ENCODE measurements at places on chromosomes 3 and 15.
A peak's percentile ranks its signal among the peaks of the same experiment; 100 is the strongest.

DNA sequence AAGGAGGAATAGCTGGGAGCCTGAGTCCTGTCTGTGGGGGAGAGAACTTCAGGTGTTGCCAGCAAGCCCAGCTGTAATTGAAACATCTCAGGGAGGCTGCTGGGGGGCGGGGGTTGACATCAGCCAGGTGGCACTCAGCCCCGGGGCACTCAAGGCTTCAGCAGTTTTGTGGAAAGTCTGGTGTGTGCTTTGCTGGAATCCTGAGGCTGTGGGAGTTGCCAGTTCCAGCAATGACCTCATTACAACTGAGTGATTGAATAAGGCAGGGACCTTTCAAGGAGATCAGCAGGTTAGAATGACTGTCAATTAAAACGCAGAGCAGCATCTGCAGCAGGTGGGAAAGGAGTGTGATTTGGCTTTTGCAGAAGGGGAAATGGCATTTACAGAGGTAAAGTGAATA, 75.7 kb downstream of the FAM43A start:
- no peak for DNase-seq

- DNase-seq, result no peak
Observed at GRCh38 chr15:29141308-29142128, 128.1 kb downstream of the NSMCE3 start.

- no peak for DNase-seq
Observed at GRCh38 chr3:183533412-183534132, 21.9 kb downstream of the KLHL6 start.

DNA sequence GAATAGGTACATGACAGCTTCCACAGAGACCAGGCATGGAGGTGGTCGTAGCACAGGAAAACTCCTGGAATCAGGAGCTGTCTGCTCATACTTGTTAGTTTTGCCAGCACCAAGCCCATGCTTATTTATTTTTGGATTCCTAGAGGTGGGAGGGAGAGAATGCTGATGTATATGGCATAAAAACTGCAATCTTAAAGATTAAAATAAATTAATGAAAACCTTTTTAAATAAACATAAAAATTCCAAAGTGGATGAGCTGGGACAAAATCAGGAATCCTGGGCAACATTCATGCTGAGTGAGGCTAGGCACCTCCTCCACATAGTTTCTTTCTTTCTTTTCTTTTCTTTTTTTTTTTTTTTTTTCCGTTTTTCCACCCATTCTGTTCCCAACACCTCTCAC, 14.3 kb upstream of the BCL6 start:
- DNase-seq, result no peak

- DNase-seq, result no peak
Observed at GRCh38 chr3:196640297-196641018, 964 bp downstream of the NRROS start.

DNA sequence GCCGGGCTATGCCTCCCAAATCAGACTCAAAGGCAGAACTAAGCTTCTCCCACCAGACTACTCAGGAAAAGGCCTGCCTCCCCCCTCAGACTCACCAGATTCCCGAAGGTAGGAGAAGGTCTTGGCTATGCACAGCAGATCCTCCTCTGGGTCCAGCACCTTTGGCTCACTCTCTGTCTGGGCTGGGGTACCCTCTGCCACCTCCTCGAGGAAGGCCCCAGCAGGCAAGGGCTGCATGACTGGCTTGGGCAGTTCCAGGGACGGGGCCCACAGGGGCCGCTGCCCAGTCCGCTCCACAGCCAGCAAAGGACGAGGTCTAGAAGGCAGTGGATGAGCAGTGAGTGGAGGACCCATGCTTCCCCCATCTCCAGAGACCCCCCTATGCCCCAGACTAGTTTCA, 3.3 kb downstream of the CISH start:
- DNase-seq, result no peak

GRCh38 chr15:46676233-46677206, 1040.8 kb upstream of the SEMA6D start:
- DNase-seq, result no peak

DNA sequence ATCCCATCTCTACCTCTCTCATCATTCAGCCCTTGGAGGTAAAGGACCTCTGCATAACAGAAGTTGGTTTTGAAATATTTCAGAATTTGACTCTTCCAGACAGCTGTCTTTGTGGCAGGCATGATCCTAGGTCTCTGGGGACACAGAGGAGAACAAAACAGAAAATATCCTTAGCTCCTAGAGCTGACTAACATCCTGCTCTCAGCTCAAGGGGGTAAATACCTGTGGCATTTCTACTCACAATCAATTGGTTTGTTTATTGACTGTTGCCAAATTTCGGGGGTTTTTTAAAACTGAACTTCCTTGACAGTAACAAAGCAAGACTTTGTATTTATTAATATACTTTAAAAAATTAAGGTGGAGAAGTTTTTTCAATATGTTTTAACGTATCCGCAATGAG, 78.8 kb downstream of the EOMES start:
- no peak for DNase-seq

GRCh38 chr3:15635121-15635661, 33.6 kb downstream of the BTD start:
- DNase-seq, result peak; percentile 48

- DNase-seq, result no peak
Observed at GRCh38 chr3:54543446-54543845, 384.4 kb downstream of the LRTM1 start.

- no peak for DNase-seq
Observed at GRCh38 chr3:197352382-197352781, 54.0 kb upstream of the DLG1 start.

DNA sequence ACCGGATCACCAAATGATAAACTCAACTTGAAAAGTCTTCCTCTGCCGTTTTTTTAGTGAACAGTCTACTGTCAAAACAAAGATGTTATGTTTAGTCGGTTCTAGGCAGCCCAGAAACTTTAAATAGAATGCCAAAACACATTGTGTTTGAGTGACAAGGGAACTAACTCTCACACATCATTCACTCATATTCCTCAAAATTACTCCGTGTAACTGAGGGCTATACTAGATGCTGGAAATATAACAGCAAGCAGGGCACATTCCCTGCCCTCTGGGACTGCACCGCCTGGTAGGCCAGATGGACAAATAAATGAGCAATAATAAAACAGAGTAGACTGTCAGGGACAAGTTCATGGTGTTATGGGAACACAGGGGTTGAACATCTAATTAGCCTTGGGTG, 251.4 kb downstream of the MAGI1 start:
- no peak for DNase-seq

DNA sequence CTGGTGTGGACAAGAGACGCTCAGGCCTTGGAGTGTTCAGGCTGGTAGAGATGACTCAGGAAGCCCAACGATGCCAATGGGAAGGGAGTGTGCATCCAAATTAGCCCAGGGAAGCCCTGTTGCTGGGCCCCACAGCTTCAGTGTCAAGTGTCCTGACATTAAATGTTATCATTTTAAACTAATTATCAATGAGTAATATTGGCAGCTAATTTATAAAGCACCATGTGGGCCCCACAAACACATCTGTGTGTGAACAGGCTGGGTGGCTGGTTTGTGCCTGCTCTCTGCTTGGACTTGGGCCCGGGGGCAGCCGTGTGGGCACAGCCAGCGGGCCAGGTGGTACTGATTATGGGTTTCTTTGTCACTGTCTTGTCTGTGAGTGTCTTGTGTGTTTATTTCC, 15.0 kb downstream of the FBLN2 start:
- DNase-seq, result no peak

GRCh38 chr3:125126323-125126722, 70.5 kb upstream of the HEG1 start:
- no peak for DNase-seq

DNA sequence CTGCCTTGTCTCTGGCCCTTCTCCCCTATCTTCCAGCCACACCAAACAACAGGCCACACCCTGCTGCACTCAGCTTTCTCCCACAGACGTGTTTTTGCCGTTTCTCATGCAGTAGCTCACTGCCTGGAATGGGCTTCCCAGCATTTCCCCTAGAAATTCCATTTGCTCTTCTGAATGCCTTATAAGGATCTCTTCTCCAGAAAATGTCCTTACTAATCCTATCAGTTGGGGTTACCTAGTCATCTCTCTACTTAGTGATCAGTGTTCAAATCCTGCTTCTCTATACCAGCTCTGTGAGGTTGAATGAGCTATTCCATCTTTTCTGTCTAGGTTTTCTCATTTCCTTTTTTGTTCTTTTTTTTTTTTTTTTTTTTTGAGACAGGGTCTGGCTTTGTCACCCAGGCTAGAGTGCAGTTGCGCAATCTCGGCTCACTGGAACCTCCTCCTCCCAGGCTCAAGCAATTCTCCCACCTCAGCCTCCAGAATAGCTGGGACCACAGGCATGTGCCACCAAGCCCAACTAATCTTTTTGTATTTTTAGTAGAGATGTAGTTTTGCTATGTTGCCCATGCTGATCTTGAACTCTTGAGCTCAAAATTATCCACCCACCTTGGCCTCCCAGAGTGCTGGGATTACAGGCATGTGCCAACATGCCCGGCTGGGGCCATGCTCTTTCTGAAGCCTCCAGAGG, 98.2 kb upstream of the CHD2 start:
- no peak for DNase-seq

DNA sequence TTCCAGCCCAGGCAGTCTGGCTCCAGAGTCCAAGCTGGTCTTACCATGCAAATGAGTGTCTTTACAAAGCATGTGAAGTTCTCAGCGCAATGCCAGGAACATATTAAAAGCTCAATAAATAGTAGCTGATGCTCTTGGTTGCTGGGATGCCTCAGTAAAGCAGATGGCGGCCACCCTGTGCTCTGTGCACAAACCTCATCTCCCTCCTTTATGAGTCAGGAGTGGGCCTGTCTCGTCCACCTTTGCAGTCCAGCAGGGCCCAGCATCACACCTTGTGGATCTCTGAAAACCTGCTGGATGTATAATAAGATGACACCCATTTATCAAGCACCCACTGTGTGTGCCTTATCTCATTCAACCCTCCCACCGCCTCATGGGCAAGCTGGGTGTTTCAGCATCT, 42.7 kb downstream of the FAM174B start:
- no peak for DNase-seq

DNA sequence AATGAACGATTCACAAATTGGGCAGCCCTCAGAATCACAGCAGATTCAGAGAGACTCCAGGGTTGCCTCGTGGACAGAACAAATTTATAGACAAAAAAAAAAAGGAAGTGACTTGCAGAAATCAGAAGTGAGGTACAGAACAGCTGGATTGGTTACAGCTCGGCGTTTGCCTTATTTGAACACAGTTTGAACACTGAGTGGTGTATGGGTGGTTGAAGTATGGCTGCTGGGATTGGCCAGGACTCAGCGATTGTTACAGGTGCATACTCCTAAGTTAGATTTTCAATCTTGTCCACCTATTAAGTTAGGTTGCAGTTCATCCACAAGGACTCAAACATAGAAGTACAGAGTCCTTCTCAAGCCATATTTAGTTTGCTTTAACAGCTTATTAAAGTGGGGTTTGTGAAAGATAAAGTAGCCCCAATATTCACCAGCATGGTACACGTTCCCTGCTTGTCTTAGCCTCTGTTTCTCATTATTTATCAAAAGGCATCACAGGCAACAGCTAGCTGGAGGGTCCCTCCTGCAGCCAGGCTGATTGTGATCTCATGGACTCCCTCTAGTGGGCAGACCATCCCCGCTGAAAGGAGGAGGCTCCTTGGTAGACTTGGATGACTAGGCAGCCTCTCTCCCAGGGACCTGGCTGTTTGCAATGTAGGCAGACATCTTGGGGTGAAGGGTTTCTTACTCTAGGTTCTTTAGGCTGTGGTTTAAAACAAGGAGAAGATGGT, 17.6 kb upstream of the ALDH1L1 start:
- peak; percentile 82 for DNase-seq

DNA sequence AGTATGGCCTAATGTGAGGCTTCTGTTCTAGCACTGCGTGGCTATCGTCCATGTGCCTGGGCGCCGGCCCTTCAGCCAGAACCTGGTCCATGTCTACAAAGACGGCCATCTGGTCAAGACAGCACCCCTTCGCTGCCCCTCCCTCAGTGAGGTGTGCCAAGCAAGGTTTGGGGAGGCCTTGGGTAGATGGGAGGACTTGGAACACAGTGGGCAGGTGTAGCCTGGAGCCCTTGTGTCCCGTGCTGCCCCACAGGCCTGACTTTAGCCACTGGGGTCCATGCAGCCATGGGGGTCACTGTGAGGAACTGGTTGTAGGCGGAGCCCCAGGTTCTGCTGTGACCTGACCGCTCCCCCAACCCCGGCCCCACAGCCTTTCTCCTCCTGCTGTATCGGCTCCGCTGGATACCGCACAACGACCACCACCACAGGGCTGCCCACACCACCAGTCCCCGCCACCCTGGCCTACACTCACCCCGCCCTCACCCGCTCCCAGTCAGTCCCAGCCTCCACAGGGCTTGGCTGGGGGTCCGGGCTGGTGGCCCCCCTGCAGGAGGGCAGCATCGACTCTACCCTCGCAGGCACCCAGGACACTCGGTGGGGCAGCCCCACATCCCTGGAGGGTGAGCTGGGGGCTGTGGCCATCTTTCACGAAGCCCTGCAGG, 16.6 kb downstream of the NBEAL2 start:
- DNase-seq, result no peak

DNA sequence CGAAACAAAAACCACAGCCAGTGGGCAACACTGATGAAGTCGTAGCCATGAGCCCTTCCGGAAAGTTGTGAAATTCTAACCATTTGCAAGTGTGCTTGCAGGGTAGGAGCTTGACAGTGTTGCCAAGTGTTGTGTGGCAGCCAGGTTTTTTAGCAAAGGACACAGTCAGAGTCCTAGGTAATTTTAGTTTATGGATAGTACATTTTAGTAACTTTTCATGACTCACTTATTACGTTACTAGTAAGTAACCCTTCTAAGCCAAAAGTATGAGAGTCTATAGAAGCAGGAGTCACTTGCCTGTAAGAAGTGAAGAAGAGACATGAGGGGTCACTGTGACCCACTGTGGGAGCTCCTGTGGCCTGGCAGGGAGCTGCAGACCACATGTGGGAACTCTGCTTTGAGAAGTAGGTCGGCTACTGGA, 54.8 kb upstream of the ADPGK start:
- DNase-seq, result no peak

- peak; percentile 51 for DNase-seq
Observed at GRCh38 chr15:51799282-51800252, 29.9 kb upstream of the TMOD3 start.

DNA sequence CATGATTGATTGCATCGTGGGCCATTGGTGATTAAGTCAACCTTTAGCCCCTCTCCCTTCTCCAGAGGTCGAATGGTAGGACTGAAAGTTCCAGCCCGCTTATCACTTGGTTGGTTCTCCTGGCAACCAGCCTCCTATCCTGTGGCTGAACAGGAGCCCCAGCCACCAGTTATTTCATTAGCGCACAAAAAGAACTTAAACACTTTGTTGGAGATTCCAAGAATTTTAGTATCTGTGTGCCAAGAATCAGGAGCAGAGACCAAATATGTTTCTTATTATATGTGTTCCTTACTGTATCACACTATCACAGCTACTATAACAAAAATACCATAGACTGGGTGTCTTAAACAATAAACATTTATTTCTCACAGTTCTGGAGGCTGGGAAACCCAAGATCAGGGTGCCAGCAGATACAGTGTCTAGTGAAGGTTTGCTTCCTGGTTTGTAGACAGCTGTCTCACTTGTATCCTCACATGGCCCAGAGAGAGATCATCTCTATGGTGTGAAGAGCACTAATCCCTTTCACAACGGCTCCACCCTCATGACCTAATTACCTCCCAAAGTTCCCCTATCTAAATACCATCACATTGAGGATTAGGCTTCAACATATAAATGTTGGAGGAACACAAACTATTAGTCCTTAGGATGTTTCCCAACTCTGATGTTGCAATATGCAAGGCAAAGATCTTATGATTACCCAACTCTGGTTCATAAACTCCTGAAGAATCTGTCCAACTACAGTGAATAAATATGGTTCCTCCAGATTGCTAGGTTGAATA, 30.5 kb upstream of the APH1B start:
- DNase-seq, result no peak

GRCh38 chr3:190387578-190388213, at the start of gene CLDN16:
Gene CLDN16, plus strand, starts transcription at chr3:190388163. Its CDS starts 167 bp downstream, at chr3:190388330.
- DNase-seq, result no peak

- no peak for DNase-seq
Observed at GRCh38 chr3:53583161-53583690, 88.8 kb downstream of the CACNA1D start.

Data from Ammon's horn (tissue), 1 donor.